ENCODE measurements at places on chromosomes 5 and 9.

DNA sequence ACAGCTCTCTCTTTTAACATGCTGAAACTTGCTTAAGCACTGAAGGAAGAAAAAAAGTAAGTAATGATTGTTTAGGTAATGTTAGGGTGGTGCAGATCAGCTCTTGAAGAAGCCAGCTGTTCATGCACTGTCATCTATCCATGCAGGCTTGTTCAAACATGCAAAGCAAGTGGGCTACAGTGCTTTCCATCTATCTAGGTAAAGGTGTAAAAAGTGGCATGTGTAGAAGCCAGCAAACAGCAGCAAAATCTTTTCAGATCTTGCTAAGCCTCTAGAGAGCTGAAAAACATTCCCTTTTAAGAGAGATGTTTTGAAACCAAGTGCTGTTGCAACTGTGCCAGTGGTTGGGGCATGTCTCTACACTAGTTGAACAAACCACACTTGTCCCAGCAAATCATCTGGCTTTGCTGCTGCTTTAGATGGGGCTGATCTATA is 214.4 kb downstream of the EFNA5 start:
- DNase-seq, result no peak

- DNase-seq, result no peak
Measured at GRCh38 chr5:179462040-179462439, 88.3 kb upstream of the RUFY1 start.

- DNase-seq, result no peak
Measured at GRCh38 chr5:151495320-151495719, 47.9 kb downstream of the SLC36A1 start.

GRCh38 chr5:97618721-97619120 is 435.7 kb upstream of the RIOK2 start:
- DNase-seq, result no peak

- no peak for DNase-seq
Measured at GRCh38 chr5:176381423-176381822, 7.0 kb downstream of the NOP16 start.

- DNase-seq, result no peak
Measured at GRCh38 chr5:35919191-35919590, 19.2 kb downstream of the CAPSL start.
